NCI-H1694 (cell line): ENCODE measurements at places on chromosomes 4 and X.

- no peak for DNase-seq
Measured at GRCh38 chr4:76896614-76897535, 1.1 kb downstream of the SOWAHB start.

GRCh38 chr4:127224556-127224955, 408.2 kb upstream of the INTU start:
- DNase-seq = no peak

DNA sequence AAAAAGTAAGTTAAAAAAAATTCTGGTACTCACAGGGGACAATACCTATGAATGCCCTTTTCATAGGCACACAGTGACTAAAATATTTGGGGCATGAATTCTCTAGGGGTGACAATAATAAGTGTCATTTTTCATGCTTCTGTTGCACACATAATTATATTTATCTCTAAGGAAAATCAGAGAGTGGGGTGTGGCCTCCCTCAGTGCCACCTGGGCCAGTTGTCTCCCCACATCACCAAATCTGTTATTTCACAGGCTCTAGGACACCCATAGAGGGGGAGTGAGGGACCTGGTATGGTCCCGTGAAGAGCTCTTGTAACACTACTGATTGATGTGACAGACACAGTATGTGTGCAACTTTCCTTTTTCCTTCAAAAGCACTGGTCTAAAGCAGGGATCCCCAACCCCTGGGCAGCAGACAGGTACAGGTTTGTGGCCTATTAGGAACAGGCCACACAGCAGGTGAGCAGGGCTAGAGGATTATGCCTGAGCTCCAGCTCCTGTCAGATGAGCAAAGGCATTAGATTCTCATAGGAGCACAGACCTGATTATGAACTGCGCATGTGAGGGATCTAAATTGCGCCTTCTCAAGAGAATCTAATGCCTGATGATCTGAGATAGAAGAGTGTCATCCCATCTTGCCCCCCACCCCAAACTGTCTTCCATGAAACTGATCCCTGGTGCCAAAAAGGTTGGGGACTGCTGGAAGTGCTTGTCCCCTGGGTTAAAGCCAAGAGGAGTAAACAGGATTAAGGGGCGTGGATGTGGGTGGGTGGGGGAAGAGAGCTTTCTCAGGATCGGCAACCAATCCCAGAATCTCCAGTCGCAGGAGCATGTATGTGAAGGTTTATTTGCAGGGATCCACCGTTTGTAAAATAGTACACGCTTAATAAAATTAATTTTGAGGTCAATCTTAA, 856 bp downstream of the SLC9B1 start:
- no peak for DNase-seq

- no peak for DNase-seq
Measured at GRCh38 chr4:1398681-1399507, 7.3 kb downstream of the NKX1-1 start.

GRCh38 chrX:117973110-117973807, 143.4 kb downstream of the KLHL13 start:
- DNase-seq = no peak

DNA sequence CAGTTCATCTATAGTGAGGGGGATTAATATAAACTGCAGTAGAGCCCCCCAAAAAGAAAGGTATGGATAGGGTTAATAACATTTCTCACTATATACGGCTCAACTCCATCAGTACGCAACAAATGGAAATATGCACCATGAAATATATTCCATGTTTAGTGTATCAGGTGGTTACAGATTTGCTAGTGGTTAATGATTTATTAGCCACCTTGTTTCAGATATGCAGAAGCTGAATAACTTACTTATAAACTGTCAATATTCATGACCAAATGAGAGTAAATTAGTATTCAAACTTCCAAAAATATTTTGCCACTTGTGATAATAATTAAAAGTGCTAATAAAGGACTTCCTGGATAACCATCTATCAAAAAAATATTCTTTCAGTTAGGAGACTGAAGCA, 14.8 kb downstream of the AMTN start:
- no peak for DNase-seq

GRCh38 chr4:36363024-36363423, 81.6 kb downstream of the DTHD1 start:
- no peak for DNase-seq

- no peak for DNase-seq
Measured at GRCh38 chrX:30653415-30654131, at the start of gene GK. TSS of gene GK (plus strand) at chrX:30653423. CDS start at chrX:30653538, 115 bp downstream.

GRCh38 chr4:184476695-184477094, 2.3 kb upstream of the IRF2 start:
- DNase-seq = no peak

- DNase-seq = no peak
Measured at GRCh38 chr4:39335566-39335965, 30.6 kb downstream of the RFC1 start.

DNA sequence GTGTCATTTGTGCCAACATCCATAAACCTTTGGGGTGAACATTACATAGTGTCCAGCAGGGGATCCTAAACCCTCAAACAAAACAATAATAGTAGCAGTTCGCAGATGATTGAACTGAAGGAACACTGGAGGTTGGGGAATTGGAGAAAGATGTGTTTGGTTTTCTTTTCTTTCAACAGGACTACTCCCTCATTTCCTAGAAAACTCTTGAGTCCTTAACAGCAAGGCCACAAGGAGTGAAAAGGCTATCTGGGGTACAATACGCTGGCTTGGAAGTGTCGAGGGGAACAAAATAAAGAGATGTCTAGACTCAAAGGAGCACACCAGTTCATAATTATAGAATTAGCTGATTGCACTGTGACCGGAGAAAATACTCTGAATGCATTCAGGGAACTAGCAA, 72.1 kb downstream of the IDS start:
- DNase-seq = no peak

GRCh38 chr4:64271601-64272081, 137.6 kb downstream of the TECRL start:
- no peak for DNase-seq

DNA sequence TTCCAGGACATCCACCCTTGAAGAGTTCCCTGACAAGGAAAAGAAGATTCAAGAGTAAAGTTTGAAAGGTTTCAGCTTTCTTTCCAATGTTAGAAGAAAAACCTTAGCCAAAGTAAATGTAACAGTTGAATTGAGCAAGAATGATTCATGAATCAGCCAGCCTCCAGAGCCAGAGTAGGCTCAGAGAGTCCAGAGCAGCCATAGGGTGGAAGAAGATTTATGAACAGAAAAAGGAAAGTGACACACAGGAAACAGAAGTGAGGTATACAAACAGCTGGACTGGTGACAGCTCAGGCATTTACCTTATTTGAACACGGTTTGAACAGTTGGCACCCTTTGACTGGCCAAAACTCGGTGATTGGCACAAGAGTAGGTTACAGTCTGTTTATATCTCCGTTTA, 63.2 kb downstream of the QDPR start:
- no peak for DNase-seq
